ENCODE measurements at places on chromosomes 4 and X.

- DNase-seq: no peak
Measured at GRCh38 chrX:7054219-7055216, 93.0 kb upstream of the STS start.

- DNase-seq: no peak
Measured at GRCh38 chr4:159019356-159019755, 83.5 kb upstream of the RAPGEF2 start.

DNA sequence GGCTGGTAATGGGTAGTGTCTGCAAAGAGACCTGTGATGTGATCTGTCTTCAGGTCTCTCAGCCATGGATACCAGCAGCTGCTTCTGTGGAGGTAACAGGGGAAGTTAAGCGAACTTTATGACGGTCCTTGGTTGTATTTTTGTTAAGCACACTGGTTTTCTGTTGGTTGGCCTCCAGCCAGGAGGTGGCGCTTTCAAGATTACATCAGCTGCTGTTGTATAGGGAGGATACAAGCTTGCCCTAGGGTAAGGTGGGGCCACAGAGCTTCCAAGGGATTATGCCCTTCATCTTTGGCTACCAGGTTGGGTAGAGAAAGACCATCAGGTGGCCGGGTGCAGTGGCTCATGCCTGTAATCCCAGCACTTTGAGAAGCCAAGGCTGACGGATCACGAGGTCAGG is 834.2 kb upstream of the GALNTL6 start:
- DNase-seq: no peak

DNA sequence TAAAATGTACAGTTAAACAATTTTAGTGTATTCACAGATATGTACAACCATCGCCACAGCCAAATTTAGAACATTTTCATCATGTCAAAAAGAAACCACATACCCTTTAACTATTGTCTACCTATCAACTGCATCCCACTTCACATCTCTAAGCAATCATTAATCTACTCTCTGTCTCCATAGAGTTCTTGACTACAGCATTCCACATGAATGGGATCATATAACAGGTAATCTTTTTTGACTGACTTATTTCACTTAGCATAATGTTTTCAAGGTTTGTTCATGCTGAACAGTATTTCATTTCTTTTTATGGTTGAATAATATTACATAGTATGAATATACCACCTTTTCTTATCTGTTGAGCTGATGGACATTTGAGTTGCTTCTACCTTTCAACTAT is 281.4 kb upstream of the EDA2R start:
- DNase-seq: no peak

- no peak for DNase-seq
Measured at GRCh38 chrX:20001588-20001987, 10.7 kb upstream of the BCLAF3 start.

- no peak for DNase-seq
Measured at GRCh38 chr4:155506745-155507144, 130.0 kb upstream of the MAP9 start.

- no peak for DNase-seq
Measured at GRCh38 chr4:127179256-127180087, 453.3 kb upstream of the INTU start.

GRCh38 chrX:6890544-6891261 is 256.8 kb upstream of the STS start:
- DNase-seq: no peak

- no peak for DNase-seq
Measured at GRCh38 chr4:99665983-99666382, 8.4 kb upstream of the C4orf54 start.

- DNase-seq: no peak
Measured at GRCh38 chr4:172232966-172233365, 419.8 kb downstream of the GALNTL6 start.

- DNase-seq: no peak
Measured at GRCh38 chr4:25128671-25129070, 31.6 kb downstream of the SEPSECS start.

DNA sequence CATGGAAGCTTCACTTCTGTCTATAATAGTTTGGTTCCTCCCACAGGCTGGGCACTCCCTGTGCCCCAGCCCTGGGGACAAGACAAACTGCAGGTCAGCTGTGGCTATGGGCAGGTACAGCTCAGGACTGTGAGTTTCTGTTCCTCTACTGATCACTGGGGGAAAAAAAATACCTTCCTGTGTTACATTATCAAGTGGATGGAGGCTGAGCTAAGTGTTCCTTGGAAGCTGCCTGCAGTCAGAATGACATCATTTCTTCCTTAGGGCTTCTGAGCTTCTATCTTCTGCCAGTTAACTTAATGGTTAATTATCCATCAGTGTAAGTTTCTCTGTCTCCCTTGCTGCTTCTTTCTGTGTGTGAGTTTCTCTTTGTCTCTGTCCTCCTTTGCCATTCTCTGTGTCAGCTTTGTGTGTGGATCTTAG is 4.6 kb downstream of the RAB33A start:
- DNase-seq: no peak

DNA sequence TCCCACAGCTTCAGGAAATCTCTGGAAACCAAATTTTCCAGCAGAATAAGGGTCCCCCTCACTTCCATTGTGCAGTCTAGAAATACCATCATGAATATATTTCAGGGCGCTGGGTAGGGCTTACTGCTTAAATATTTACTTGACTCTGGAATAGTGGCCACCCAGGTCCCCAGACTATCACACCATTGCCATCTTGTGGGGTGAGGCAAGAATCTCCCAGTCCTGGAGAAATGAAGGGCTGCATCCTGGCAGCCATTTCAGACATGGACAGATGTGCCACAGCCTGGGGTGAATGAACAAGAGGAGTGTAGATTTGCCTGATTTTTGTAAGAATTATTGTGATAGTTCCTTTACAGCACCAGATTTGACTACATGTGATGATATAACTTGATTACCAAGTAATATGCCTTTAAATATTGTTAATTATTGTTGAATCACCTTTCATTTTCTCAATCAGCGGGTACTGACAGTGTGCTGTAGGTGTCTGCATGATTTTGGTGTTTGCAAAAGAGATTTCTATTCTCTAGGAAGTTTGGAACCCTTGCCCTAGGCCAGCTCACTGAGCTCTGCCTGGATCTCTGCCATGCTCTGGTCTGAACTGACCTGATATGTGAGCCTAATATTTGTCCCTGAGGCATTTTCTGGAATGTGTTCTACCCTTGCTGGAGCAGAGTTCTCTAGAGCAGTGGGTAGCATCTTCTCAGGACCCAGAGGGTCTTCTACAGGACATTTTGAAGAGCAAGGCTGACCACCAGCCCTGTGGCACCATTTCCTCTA is 183.4 kb downstream of the KIT start:
- DNase-seq: no peak

DNA sequence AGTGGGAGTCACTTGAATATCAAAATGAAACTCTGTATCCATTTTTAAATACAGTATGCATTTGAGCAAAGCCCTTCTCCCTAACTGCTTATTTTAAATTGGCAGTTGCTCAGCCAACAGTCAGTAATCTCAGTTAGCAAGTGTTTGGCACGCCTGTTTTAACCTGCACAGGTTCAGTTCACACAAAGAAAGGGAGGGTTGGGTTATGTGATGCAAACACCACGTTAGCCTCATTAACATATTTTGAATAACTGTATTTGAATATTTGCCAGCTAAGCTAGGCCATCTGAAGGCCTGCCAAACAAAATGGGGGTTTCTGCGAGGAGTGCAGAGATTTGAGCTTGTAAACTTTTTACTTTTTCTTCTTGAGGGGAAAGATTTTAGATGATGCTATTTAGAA is 19.8 kb downstream of the GAB1 start:
- no peak for DNase-seq

DNA sequence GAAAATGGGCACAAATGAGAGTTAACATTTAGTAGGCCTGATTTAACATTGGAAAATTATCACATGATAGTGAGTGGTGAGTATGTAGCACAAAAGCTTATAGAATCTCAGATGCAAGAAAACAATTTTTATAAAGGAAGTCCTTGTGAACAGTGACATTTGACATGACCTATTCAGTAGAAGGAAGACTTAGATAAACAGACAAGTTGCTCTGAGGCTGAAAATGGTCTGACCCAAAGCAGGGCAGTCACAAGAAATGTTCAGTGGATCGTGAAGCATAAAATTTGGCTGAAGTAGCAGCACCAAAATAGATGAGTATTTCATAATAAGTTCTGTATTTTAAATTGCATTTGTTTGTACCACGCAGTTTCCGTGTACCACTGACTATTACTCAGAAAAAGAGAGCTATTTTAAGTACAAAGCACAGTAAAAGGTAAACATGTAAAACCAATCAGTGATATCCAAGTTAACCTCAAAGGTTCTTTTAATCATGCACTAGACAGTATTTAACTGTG is 605.7 kb upstream of the PABPC4L start:
- DNase-seq: no peak

GRCh38 chr4:56611501-56611900 is 69.6 kb downstream of the HOPX start:
- no peak for DNase-seq

DNA sequence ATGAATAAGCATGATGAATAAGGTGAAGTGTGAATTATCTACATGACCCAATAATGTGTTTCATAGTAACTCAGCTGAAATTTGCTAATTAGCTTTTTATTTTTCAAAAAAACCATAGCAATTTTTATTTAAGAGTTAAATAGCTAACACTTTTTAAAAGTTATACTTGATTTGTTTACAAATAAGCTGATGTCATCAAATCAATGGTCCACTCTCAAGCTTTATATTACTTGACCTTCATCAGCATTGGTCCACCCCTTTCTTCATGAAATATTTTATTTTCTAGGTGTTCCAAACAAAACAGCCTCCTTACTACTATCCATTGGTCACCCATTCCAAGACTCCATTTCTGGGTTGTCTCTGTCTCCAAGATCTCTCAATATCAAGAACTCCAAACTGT is 649.0 kb upstream of the TENM3 start:
- no peak for DNase-seq

DNA sequence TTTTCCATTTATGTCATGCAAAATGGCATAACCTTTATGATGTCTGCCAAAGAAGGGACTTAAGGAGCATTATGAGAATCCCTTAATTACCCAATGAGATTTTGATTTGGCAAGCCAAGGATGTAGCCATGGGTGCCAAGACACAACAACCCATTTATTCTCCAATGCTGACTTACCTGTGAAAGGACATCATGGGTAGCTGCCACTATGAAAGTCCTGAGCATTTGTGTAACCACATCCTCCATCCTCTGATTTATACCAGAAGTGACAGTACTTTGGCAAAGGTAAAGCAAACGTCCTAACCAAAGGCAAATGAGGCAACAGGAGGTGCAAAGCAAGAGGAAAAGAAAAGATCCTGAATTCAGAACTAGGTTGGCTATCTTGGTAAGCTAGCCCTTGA is 87.3 kb upstream of the EMCN start:
- DNase-seq: no peak

- no peak for DNase-seq
Measured at GRCh38 chrX:109632906-109633504, 8.0 kb upstream of the KCNE5 start.
